ENCODE measurements at places on chromosomes 4 and X. TPM values are rescaled to one million over a fixed set of nuclear protein-coding genes. Genes with fewer than 3 reads are reported as not detected.
A peak's percentile ranks its signal among the peaks of the same experiment; 100 is the strongest.

The FMR1NB gene
- total RNA-seq, result not detected

GRCh38 chr4:186845137-186845842 lies 121.6 kb upstream of the FAT1 start:
- DNase-seq, result peak; percentile 96

The PHKA1 gene
- total RNA-seq, result 8.6 TPM

- no peak for DNase-seq
These were observed 78.0 kb upstream of the CPEB2 start for GRCh38 chr4:14924076-14924811.

GRCh38 chrX:9278475-9279233 lies 186.2 kb upstream of the TBL1X start:
- DNase-seq, result no peak

- DNase-seq, result no peak
These were observed 83.4 kb upstream of the AFAP1 start for GRCh38 chr4:8022767-8023695.

DNA sequence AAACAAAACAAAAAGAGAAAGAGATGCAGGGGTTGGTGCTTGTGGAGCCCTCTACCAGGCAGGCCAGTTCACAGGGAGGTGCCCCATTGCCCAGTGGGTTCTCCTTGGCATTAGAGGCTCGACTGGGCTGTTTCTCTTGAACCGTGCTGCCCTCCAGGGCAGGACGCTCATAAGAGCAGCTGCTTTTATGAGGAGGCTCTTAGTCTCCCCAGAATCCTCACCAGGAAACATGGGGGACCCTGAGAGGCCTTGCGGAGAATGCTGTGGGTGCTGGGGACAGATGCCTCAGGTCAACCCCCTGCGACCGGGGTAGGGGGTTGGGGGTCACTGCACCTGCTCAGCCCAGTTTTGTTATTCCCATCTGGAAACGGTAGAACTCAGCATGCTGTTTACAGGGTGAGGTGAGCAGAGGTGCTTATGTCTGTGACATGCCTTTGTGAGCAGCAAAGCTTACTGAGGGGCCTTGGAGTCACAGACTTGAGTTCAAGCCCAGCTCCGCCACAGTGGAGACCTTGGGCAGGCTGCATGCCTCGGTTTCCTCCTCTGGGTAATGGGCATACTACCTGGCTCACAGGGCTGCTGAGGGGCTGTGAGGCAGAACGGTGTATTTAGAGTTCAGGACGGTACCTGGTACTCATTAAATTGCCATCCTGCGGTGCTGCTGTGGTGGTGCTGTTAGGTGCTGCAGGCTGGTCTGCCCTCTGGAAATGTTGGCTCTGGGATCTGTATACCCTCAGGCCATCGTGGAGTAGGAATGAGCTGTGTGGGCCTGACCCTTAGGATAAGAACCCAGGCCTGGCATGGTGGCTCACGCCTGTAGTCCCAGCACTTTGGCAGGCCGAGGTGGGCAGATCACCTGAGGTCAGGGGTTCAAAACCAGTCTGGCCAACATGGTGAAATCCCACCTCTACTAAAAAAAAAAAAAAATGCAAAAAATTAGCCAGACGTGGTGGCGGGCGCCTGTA lies 5.7 kb downstream of the TBC1D14 start:
- no peak for DNase-seq

- DNase-seq, result peak; percentile 39
These were observed 250.5 kb downstream of the TECRL start for GRCh38 chr4:64158648-64159326.

DNA sequence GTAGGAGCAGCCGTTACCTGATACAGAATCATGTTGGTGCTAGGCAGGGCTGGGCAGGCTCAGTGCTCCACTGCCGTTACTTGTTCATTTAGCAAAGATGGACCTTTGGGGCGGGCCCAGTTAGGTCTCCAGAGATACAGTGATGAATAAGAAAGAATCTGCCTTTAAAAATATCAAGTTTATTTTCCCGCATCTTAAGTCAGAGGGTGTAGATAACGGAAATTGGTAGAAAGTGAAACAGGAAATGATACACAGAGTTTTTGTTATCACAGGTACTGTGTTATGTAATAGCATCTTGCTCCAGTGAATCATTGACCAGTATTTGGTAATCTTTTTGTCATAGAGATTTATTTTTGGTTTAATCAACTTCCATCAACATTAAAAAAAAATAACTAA lies 5.5 kb downstream of the TMEM131L start:
- no peak for DNase-seq

The USP26 gene
- total RNA-seq, result not detected

GRCh38 chr4:163681208-163681821 lies 186.8 kb downstream of the TMA16 start:
- DNase-seq, result peak; percentile 22

- no peak for DNase-seq
These were observed 2.5 kb downstream of the P2RY8 start for GRCh38 chrX:1534301-1535168.

DNA sequence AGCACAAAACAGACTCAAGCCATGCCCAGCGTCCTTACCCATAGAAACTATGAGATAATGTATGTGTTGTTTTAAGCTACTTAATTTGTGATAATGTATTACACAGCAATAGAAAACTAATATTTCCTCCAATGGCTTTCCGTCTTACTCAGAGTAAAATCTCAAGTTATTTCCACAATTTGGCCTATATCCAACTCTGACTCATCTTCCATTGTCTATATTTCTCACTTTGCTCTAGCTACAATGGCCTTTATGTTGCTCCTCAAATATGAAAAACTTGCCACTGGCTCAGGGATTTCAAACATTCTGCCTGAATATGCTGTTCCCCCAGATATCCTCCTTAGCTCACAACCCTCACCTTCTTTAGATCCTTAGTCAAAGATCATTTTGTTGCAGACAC lies 31.6 kb downstream of the IQCM start:
- DNase-seq, result no peak

DNA sequence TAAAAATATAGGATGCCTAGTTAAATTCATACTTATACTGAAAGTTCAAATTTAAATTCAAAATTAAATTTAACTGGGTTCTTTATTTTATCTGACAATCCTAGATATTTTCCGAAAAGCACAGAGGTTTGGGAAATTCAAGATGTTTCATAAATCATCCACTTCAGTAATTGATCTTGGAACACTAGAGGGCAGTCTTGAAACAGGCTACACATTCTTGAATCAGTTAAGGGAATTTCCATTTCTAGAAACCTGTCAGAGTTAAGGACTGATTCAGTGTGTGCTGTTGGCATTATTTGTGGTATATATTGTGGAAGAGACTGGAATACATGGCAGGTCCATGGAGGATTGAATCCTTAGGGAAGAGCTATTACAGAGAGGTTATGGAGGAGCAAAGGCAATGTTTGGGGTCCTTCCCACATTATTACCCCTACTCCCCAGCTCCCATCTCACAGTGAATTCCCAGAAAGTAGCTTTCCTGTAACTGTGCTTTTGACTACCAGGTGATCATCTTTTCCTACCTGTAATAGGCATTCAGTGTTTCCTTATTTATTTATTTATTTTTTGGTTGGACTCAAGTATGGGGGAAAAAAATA lies 92.9 kb downstream of the EGF start:
- DNase-seq, result peak; percentile 76

DNA sequence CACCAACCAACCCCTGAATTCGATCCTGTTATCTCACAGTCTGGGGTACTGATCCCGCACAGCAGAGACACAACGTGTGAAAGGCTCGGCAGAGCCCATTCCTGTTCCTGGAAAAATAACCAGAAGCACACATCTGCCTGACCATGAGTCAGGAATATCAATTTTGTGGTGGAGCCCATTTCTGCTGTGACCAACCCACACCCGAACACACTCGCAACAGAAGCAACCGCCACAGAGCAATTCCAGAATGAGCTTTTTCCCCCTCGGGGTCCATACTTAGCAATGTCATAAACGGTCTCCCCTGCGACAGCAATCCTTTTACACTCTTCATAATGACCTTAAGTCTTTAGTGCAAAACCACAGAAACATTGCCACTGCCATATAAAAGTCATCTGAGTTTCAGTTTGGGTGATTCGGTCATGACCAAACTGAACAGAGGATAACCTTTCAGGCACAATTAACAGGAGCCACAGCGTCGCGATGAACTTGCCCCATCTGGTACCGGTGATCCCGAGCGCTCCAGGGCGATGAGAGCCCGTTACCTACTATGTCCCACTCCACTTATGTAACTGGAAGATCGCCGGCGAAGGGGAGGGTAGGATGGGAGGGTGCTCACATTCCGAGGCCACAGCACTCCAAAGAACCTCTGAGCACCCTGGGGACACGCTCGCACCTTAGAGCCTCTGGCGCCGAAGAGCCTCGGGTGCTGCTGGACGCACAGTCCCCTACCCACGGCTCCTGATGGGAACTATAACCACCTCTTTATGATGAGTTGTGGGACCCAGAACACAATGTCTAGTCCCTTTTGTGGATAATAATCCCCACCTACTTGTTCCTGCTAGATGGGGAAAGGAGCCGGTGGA lies 1.1 kb downstream of the MECP2 start:
- peak; percentile 35 for DNase-seq

DNA sequence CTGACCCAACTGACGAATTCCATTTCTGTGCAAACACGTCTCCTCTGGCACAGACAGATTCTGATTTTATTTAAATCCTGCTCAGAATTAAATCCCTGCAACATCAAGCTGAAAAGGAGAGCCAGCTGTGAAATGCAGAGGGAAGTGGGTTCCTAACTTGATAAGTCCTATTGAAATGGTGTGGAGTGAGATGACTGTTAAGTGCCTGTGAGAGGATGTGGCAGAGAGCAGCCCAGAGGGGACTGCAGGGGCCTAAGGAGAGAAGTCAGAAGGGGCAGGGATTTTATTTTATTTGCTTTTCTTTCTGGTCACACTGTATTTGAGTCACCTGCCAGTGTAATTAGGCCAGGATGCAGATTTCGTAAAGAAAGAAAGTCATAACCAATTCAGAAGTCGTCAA lies 277.4 kb downstream of the NKX6-1 start:
- DNase-seq, result no peak

DNA sequence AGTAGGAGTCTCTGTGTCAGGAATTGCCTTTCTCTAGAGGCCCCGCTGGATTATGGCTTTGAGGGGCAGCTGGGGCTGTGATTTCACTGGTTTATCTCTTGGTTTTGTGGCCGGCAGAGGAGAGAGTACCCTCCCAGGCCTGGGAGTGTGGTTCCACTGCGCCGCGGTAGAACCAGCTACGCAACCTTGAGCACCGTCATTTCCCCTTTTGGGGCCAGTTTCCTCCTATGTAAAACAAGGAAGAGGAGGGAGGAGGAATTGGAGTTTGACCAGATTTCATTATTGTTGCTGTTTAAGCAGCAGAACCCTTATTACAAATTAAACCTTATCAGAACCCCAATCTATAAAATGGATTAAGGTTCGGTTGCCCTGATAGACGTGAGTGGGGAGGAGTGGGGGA lies 4.4 kb downstream of the SOX3 start:
- DNase-seq, result no peak

DNA sequence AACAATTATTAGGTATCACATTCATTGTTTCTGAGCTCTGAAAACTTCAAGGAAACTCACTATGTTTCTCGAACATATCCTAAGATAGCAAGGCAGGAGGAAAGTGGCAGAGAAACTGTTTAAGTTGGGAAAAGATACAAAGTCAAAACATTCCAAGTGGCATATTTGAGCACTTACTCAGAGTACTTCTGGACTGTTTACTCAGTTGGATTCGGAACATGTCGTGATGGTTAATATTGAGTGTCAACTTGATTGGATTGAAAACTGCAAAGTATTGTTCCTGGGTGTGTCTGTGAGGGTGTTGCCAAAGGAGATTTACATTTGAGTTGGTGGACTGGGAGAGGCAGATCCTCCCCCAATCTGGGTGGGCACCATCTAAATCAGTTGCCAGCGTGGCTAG lies 298.3 kb downstream of the IL1RAPL2 start:
- DNase-seq, result no peak

The F8A2 gene
- total RNA-seq, result not detected

DNA sequence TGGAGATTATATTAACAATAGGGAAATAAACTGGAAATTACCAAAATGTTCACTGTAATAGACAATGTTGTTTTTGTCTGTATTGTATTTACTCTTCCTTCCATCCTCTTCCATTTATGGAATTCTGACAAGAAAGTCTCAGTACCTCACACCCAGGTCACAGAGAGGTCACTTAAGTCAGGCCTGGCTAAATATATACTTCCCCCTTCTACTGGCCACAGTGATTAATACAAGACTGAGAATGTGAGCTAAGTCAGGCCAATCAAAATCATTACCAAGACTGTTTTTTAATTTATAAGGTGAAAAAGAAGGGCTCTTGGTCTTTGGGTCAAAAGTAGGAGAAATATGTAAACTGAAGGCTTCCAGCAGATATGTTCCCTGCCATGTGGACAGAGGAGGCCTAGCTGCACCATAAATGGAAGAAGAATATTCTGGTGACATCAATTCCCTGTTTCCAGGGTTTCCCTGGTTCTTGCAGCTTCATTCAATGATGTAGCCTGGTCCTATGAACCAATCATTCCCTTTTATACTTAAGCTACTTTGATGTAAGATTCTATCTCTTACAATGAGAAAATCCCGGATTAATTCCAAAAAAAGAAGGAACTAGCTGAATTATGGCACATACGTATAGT lies 64.3 kb downstream of the LRBA start:
- DNase-seq, result no peak

GRCh38 chr4:87067124-87067885 lies 132.5 kb downstream of the AFF1 start:
- no peak for DNase-seq

DNA sequence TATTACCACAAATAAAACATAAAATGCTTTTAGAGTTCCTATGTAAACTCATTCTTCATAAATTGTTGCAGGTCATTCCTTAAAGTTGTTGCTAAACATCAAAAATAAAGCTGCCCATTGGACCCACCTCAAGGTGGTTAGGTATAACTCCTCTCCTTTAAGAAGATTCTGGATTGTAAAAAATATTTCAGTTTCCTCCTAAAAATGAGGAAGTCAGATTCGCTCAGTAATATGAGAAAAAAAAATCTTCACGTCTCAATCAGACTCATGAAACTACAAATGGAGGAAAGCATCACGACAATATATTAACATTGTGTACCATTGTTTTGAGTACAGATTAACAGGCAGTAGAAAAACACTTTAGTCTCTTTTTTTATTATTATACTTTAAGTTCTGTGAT lies 105.9 kb downstream of the DDX60 start:
- DNase-seq, result no peak

DNA sequence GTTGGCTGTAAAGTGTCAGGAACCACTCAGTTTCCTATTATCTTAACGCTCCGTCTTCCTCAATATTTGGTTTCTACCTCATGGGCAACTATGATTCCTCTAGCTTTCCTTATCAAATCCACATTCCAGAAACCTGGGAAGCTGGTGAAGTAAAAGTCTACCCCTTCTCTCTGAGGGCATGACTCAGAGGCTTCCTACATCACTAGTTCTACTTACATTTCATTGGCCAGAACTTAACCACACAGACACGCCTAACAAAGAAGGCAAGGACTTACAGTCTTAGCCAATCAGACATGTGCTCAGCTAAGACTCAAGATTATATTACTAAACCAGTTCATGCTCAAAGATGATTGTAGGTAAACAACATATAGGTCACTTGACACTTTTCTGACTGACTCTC lies 30.4 kb downstream of the COX7B2 start:
- no peak for DNase-seq
